Posterior vena cava (tissue), 2 donors: ENCODE measurements at places on chromosomes 3 and 15.
A peak's percentile ranks its signal among the peaks of the same experiment; 100 is the strongest.

DNA sequence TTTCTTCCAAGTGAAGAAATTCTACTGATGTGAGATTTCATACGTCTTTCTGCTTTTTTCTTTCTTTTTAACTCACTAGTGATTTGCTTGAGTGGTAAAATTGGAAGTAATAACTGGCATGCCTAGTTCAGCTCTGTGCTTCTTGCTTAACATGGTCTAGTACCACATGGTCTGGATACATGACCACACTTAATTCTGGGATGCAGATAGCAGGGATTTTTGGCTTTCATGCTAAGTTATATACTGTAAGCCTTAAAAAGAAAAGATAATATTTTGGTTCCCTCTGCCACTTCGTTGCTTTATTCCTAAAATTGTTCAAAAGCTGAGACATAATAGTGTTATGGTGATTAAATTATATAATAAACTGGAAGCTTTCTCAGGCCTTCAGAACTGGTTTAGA, 174.3 kb downstream of the OXSM start:
- no peak for DNase-seq

DNA sequence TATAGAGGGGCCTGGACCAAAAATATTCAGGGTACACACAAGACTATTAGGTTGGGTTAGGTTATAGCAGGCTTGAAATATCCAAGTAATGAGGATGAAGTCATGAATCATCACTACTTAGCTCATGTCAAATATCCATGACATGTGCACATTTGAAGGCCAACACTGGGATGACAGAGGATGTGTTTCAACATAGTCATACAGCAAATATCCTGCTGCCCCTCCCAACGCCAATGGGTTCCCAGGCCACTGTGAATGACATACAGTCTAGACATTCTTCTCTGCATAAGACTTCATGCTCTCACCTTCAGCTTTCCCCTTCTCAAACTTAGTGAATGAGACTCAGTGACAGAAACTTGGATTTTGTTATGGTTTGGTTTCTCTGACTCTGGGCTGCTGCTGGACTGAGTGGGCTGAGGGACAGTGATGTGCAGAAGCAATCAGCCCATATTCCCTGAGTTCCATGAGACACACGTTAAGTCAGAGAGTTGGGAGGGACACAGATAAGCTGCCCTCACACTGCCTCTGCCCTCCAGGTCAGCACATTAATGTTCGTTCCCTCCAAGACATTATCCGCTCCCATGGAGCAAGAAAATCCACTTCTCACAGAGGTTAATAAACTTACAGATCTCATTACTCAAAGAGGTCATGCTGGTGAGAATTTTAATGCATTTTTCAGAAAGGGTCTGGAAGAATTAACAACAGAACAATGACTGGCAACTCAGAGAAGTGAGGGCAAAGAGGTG, 15.4 kb downstream of the HOMER2 start:
- peak; percentile 19 for DNase-seq

GRCh38 chr3:69359339-69359893, 26.5 kb downstream of the FRMD4B start:
- no peak for DNase-seq

- no peak for DNase-seq
These were observed 475.4 kb downstream of the OCA2 start for GRCh38 chr15:27623560-27624305.

DNA sequence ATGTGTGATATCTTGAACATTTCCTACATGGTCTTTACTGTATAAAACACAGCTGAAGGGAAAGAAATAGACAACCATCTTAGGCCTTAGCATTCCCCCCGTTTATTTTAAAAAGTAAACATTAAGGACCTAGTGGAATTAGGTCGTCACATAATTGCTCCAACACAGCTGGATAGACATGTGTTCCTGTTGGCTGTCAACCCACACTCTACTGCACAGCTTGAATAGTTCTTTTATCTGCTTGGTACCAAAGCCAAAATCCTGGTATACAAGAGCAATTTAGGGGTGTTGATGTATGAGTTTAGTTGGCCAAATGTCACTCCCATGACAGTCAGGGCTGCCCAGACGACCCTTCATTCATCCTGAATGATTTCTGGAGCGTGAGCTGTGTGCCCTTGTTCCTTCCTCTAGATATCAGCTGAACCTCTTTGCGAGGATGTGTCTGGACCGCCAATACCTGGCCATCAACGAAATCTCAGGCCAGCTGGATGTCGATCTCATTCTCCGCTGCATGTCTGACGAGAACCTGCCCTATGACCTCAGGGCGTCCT, 179.7 kb downstream of the ITPR1 start:
- DNase-seq = no peak
